ENCODE measurements at places on chromosomes 4 and X. TPM values are rescaled to one million over a fixed set of nuclear protein-coding genes. Genes with fewer than 3 reads are reported as not detected.
A peak's percentile ranks its signal among the peaks of the same experiment; 100 is the strongest.

GRCh38 chr4:79882806-79883205, 190.2 kb downstream of the ANTXR2 start:
- H3K27me3 ChIP-seq: no peaks in the 10 kb centered on the region
- H3K4me3 ChIP-seq: no peak overlapping the region
- no peaks in the 10 kb centered on the region for H3K36me3 ChIP-seq
- no peak for DNase-seq
- H3K4me1 ChIP-seq: no peaks in the 10 kb centered on the region

Gene ATP1B4
- total RNA-seq: not detected

Gene CWH43
- total RNA-seq: not detected

DNA sequence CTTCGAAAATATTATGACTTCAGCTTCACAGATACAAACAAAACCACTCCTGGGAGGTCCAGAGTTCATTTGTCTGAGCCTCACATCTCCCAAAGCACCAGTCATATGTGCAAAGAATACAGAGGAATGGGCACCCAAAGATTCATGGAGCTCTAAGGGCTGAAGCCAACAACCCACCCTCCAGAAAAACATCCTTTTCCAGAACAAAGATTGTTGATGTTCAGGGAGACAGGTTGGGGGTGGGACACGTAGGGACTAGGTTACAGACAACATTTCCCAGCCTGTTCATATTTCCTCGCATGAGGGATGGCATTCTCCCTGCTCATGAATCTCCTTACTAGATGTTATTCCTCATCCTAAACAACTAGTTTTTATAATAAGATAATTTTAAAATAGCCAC, 71.2 kb downstream of the METTL14 start:
- H3K4me3 ChIP-seq: no peak overlapping the region
- H3K27me3 ChIP-seq: no peaks in the 10 kb centered on the region
- H3K27ac ChIP-seq: no peak overlapping the region
- DNase-seq: no peak
- H3K36me3 ChIP-seq: peaks cover 12% of the 10 kb centered on the region
- no peaks in the 10 kb centered on the region for H3K4me1 ChIP-seq

Gene CXCL11
- total RNA-seq: not detected

Gene FAM184B
- total RNA-seq: 0.09 TPM

- no peak overlapping the region for H3K4me3 ChIP-seq
- H3K27ac ChIP-seq: no peak overlapping the region
- no peaks in the 10 kb centered on the region for H3K4me1 ChIP-seq
- DNase-seq: no peak
Observed at GRCh38 chr4:87803421-87803820, 4.1 kb downstream of the IBSP start.

Gene RIBC1
- 1.2 TPM for total RNA-seq

Gene RIPPLY1
- total RNA-seq: not detected

DNA sequence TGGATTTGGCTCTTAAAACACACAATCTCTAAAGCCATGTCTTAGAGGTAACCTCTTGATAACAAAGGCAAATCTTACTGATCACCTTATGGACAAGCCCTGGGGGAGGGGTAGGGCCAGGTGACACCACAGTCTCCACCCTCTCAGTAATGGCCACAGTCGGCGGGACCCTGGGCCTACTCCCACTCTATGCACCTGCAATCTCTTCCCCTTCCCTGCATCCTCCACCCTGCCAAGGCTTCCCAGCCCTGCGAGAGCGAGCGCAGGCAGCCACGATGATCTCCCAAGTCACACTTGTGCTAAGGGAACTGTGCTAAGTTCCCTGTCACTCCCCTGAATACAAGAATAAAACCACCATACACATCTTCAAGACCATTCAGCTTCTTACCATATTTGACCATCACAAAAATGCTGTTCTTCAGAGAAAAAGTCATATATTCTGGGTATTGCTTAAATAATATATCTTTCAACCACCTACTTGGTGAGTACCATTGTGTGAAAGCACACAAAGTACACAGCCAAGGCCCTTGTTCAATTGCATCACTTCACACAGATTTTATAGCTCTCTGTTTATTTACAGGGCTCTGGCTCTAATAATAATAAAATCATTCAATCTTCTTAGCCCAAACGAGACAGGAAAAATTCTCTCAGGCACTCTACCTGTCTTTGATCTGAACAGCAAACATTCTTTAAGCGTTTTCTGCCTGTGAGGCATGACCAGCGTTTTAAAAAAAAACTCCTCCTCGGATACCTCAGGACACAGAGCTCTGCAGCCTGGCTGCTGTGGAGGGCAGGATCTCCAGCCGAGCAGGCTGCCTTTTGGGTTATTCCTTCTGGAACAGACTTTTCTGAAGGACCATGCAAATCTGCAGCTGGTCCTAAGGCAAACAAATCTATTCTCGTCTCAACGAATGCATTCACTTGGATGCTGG, 115.7 kb upstream of the MAP3K15 start:
- DNase-seq: no peak
- 0 out of 3 replicates have a peak overlapping the region, but pooled peaks have one; percentile 1 for H3K4me3 ChIP-seq
- no peaks in the 10 kb centered on the region for H3K27me3 ChIP-seq
- H3K4me1 ChIP-seq: no peaks in the 10 kb centered on the region

GRCh38 chrX:13293700-13294099, 26.2 kb downstream of the ATXN3L start:
- no peaks in the 10 kb centered on the region for H3K27me3 ChIP-seq
- H3K4me3 ChIP-seq: no peak overlapping the region
- H3K4me1 ChIP-seq: no peaks in the 10 kb centered on the region
- no peaks in the 10 kb centered on the region for H3K36me3 ChIP-seq

Gene NAA11
- total RNA-seq: not detected

GRCh38 chr4:187059021-187059420, 335.4 kb upstream of the FAT1 start:
- H3K4me3 ChIP-seq: no peak overlapping the region
- no peak for DNase-seq
- no peak overlapping the region for H3K27ac ChIP-seq
- H3K4me1 ChIP-seq: no peaks in the 10 kb centered on the region

DNA sequence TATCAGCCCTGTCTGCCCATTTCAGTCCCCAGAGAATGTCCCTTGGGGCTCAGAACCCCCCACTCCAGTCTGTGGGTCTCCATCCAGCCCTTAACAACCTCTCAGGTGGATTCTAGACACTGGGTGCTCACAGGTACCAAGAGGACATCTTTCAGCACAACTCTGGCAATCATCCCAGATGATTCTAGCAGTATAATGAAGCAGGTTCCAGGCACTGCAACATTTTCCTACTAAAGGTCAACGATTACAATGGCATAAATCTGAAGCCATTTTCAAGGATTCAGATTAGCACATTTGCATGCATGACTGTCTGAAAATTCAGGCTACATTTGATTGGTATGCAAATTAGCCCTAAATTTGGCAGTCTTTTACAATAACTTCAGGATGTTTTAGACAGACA, 10.0 kb downstream of the SLC2A9 start:
- H3K36me3 ChIP-seq: no peaks in the 10 kb centered on the region
- H3K27me3 ChIP-seq: no peaks in the 10 kb centered on the region
- DNase-seq: no peak
- no peak overlapping the region for H3K4me3 ChIP-seq

- H3K27me3 ChIP-seq: no peaks in the 10 kb centered on the region
- no peak for DNase-seq
- H3K27ac ChIP-seq: no peak overlapping the region
- H3K4me1 ChIP-seq: no peaks in the 10 kb centered on the region
- H3K36me3 ChIP-seq: no peaks in the 10 kb centered on the region
- H3K4me3 ChIP-seq: no peak overlapping the region
Observed at GRCh38 chr4:121726642-121727268, 30.0 kb upstream of the ANXA5 start.

Gene PNMA5
- total RNA-seq: not detected

Gene PAGE5
- not detected for total RNA-seq

Gene F8A2
- total RNA-seq: not detected

Gene NIPAL1
- total RNA-seq: 13.1 TPM

Gene TRAM1L1
- total RNA-seq: 0.79 TPM

- H3K36me3 ChIP-seq: no peaks in the 10 kb centered on the region
- H3K27me3 ChIP-seq: no peaks in the 10 kb centered on the region
- H3K4me1 ChIP-seq: no peaks in the 10 kb centered on the region
- DNase-seq: no peak
- H3K4me3 ChIP-seq: peak overlapping the region; percentile 86
- H3K27ac ChIP-seq: no peak overlapping the region
Observed at GRCh38 chrX:56728321-56728720, 722 bp upstream of the NBDY start.

Gene ZNF157
- 0.81 TPM for total RNA-seq

GRCh38 chrX:24146283-24146949, 3.1 kb upstream of the ZFX start:
- H3K4me1 ChIP-seq: peaks cover 4% of the 10 kb centered on the region
- no peak overlapping the region for H3K4me3 ChIP-seq
- no peaks in the 10 kb centered on the region for H3K36me3 ChIP-seq
- no peak overlapping the region for H3K27ac ChIP-seq

DNA sequence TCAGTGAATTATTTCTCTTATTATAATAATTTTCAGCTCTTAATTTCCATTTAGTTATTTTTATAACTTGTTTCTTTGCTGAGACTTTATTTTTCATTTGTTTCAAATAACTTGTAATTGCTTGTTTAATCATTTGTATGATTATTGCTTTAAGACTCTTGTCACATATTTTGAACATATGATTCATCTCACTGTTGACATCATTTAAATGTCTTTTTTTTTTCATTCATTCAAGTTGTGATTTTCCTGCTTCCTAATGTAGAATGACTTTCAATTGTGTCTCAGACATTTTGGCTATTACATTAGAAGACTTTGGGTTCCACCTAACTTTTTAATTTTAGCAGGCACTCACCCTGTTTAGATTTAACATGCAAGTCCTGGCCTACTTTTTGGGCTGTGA, 234.8 kb upstream of the DIPK2B start:
- H3K36me3 ChIP-seq: peaks cover 4% of the 10 kb centered on the region
- H3K27ac ChIP-seq: no peak overlapping the region
- no peak overlapping the region for H3K4me3 ChIP-seq
- DNase-seq: no peak

- no peaks in the 10 kb centered on the region for H3K36me3 ChIP-seq
- H3K4me1 ChIP-seq: no peaks in the 10 kb centered on the region
- no peaks in the 10 kb centered on the region for H3K27me3 ChIP-seq
- no peak overlapping the region for H3K4me3 ChIP-seq
- no peak overlapping the region for H3K27ac ChIP-seq
Observed at GRCh38 chrX:7815166-7815805, 27.7 kb upstream of the VCX start.

Gene LRCH2
- 6.6 TPM for total RNA-seq

GRCh38 chrX:77640702-77641101, 145.3 kb downstream of the ATRX start:
- no peak overlapping the region for H3K4me3 ChIP-seq
- DNase-seq: no peak
- no peaks in the 10 kb centered on the region for H3K27me3 ChIP-seq
- H3K4me1 ChIP-seq: no peaks in the 10 kb centered on the region
- no peak overlapping the region for H3K27ac ChIP-seq
- peaks cover 35% of the 10 kb centered on the region for H3K36me3 ChIP-seq

All from H9 (cell line).